ENCODE measurements at places on chromosomes 5 and 9.

DNA sequence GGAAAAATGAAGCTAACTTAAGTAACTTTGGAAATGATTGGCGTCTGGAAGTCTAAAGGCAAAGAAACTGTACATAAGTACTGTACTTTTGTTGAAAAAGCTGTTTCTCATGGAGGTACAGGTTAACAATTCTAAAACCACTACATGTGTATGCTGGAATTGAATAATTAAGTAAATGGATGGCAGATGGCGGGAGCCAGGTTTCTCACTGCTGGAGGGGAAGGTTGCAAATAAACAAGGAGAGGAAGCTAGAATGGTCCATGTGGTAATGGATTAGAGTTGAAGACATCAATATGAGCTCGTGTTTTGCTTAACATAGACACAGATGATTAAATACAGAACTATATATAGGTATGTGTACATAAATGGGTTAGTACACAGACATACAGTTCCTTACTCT is 43.2 kb upstream of the ASTN2 start:
- DNase-seq: no peak

DNA sequence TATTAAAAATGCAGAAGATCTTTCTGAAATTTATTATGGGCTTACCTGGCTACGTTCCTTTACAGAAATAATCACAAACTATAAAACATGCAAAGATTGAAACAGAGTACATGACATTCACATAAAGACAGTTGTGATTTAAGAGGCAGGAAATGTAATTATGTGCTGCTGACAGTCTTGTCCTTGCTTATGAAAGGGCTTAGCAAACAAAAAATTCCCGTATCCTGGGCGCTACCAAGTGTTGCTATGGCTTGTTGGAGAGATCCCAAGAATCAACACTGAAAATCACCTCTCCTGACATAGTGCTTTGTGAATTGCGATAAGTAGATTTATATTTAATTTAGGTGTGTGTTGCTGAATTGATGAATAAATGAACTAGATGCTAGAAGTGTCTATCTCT is 352.5 kb upstream of the C9orf72 start:
- no peak for DNase-seq

- DNase-seq: no peak
Measured at GRCh38 chr5:82649943-82650342, 371.8 kb upstream of the RPS23 start.

- DNase-seq: no peak
Measured at GRCh38 chr9:19441730-19442129, 32.9 kb downstream of the ACER2 start.

GRCh38 chr5:131640043-131640856 is 5.2 kb upstream of the RAPGEF6 start:
- no peak for DNase-seq
